ENCODE measurements at places on chromosomes 11 and 22.

DNA sequence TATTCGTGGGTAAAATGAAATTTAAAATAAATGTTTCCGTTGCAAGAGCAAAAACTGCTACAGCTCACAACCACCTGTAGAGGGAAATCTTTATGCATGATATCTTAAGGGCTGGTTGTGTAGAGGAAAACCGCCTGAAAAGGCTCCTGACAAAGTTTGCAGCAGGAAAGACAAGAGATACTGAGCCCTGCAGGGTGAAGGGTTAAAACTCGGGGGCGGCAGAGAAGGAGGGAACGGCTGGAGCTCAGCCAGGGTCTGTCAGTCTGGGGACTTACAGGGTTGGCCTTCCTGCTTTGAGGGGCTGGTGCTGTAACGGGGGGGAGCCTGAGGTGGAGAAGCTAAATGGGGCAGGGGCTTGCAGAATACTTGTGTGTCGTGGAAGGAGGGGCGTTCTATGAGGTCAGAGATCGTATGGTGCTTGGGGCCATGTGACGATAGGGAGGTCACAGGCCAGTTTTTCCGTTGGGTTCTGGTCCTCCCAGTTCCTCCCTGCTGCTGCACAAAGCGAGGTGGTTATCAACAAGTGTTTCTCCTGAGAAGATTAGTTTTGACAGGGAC, 122.9 kb upstream of the HSD17B12 start:
- DNase-seq: no peak

DNA sequence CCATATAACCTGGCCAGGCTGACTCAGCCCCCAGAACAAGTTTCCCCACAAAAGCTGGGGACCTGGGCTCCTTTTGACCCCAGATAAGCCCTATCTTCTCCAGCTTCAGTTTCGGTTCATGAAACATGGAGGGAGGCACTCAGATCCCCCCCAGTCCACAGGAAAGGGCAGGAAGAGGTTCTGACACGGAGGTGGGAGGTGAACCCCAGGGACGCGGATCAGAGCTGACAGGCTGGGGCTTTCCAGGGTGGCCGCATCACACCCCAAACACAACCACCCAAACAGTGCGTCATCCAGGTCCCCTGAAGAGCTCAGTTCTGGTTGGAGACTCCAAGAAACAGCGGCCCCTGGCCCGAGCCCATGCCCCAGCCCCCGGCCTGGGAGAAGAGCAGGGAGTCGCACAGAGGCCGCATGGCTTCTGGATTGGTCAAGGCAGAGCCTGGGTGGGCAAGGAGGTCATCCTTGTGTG, 44.3 kb upstream of the A4GALT start:
- no peak for DNase-seq

DNA sequence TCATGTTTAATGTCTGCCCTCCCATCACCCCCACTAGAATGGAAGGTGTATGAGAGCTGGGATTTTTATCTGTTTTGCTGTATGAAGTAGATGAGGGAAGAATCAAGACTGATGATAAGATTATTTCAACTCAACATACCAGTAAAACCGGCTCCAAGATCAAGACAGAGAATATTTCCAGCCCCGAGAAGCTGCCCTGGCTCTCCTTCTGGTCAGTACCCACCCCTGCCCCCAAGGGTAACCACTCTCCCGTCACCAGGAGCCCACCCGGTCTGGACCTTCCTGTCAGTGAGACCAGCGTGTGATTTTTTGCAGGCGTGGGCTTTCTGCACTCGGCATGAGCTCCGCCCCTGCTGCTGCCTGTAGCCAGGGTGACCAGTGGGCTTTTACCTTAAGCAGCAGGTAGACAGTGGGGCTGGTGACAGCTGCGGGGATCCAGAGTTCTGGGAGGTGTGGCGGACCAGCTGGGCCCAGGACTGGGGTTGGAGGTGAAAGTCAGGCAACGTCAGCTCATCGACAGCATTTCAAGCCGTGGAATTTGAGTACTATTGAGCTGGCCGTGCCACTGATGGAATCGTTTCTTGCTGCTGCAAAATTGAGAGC, 25.6 kb downstream of the RPL3 start:
- DNase-seq: no peak

- peak; percentile 47 for DNase-seq
Observed at GRCh38 chr11:32382339-32383049, 52.8 kb downstream of the WT1 start.

- DNase-seq: no peak
Observed at GRCh38 chr11:8641332-8641731, 41.1 kb downstream of the TRIM66 start.

DNA sequence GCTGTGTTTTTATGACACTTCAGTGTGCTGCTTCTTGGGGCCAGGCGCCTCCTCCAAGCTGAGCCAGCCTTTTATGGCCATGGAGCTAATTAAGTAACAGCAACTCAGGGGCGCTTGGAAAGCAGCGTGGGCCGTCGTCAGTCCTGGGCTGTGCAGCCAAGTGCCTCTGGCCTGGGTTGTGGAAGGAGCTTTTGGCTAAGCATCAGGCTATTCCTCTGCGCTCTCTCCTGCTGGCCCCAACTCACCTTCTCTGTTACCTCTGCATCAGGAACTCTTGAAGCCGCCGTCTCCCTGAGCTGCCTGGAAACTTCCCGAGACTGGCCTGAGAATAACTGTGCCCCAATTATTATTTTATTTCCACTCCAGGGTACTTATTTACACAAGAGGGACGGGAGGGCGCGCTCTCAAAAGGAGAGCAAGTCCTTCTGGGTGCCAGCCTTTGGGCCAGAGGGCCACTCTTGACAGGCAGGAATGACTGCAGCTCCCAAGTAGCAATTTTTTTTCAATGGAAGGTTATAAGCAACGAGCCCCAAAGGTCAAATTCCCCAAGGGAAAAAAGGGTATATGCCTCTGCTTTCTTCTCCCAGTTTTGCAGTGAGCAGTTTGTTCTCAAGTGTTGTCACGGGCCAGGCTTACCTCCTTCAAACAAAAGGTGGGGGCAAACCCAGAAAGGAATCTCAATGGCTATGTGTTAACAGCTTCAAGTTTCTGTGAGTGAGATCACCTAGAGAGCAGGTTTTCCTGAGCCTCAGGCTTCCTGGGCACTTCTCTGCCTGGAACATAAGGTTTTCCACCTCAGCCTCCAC, 38.5 kb upstream of the NAV2 start:
- DNase-seq: no peak

GRCh38 chr22:46483353-46483752, 54.1 kb downstream of the CELSR1 start:
- DNase-seq: no peak

- DNase-seq: no peak
Observed at GRCh38 chr11:35717520-35717919, 54.9 kb downstream of the TRIM44 start.

DNA sequence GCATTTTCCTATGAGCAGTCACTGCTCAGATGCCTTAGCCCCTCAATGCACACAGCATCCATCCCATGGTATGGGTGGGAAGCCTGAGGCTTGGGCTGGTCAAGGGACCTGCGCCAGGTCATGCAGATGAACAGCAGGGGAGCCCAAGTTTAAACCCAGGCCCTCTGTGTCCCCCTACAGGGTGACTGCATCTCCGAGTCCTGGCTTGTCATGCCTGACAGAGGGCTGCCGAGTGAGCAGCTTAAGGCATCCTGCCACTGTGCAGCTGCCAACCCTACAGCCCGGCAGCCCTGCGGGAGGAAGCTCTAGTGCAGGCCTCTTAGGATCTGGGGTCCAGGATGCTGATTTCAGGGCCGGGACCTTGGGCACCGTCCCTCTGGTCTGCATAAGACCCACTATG, 10.0 kb downstream of the IL2RB start:
- DNase-seq: no peak

DNA sequence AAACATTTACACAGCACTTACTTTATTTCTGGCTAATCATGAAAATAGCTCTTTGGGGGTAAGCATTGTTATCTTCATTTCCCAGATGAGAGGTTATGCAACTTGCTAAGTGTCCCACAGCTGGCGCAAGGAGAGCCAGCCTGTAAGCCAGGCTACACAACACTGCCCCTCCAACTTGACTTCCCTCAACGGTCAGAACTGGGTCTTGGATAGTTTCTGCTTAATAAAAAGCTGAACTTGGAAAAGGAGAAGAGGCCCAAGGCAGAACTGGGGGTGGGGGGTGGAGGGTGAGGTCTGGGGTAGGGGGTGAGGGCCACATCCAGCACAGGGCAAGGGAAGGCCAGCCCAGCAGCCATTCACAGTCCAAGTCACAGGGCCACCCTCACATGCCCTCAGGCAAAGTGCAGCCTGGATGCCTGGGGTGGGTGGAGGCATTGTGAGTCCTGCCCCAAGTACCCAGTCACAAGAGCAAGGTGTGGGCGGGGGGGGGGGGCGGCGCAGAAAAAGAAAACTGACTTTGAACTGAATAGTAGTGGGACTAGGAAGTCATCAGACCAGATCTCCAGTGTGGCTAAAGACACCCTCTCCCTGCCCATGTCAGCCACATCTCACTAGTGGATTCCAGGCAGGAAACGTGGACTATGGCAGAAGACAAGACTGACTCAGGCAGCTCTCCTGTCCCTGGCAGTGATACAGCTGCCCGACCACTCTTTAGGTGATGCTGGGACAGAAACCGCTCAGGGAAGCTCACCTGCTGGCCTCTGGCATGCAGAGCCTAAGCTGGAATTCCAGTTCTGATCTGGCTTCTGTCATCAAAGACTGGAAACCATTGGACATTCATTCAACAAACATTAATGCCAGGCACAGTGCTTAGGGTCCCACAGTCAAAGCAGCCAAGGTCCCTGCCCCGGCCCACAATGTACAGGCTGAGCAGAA, 52.4 kb downstream of the PACSIN2 start:
- no peak for DNase-seq

DNA sequence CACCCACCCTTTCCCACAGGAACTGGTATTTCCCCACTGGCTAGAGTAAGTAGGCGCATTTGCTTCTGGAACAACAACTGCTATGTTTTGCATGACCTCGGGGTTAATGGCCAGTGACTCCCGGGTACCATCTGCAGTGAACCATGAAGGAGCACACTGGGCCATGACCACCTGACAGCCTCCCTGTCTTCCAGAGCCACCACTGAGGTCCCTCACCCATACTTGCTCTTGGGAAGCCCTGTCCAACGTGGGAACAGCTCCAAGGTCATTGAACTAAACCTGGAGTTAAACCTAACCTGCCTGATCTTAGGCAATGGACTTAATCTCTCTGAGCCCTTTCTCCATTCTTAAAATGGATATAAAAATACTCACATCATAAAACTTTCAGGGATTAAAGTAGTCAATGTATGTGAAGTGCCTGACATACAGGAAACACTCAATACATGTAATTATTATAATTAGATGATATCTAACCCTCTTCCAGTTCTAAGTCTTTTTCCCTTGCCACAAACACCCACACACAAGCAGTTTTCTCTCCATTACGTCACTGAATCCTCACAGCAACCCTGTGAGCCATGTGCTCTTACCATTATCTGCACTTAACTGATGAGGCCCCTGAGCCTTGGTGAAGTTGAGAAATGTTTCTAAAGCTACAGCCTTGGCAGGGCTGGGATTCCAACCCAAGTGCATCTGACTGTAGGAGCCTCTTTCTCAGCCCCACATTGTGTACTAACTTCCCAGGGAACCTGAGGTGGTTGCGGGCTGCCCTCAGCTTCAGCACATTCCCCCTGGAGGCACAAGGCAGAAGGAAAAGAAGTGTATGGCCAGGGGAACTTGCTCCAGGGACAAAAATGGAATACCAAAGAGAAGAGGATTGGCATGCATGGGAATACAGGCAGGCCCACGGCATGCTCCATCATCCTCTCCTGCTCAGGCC, 74.5 kb upstream of the NCAM1 start:
- no peak for DNase-seq

DNA sequence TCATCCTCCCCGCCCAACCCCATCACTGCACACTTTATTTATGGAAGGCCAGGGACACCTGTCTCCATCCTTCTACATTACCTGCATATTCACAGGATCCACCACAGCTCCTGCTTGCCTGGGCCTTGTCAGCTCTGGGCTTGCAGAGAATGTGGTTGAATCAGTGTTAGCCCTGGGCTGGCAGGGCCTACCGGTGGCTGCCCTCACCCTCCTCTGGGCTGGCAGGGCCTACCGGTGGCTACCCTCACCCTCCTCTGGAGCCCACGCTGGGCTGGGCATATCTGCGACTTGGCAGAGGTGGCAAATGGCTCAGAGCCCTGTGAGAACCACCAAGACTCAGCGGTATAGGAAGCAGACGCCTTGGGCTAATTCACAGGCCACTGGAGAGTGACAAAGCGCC, 300.9 kb downstream of the NTM start:
- no peak for DNase-seq

GRCh38 chr11:128464878-128465450, 122.4 kb downstream of the ETS1 start:
- no peak for DNase-seq

GRCh38 chr22:22044153-22044552, 61.6 kb upstream of the TOP3B start:
- DNase-seq: no peak

GRCh38 chr11:77208535-77208934, 80.5 kb downstream of the MYO7A start:
- no peak for DNase-seq

DNA sequence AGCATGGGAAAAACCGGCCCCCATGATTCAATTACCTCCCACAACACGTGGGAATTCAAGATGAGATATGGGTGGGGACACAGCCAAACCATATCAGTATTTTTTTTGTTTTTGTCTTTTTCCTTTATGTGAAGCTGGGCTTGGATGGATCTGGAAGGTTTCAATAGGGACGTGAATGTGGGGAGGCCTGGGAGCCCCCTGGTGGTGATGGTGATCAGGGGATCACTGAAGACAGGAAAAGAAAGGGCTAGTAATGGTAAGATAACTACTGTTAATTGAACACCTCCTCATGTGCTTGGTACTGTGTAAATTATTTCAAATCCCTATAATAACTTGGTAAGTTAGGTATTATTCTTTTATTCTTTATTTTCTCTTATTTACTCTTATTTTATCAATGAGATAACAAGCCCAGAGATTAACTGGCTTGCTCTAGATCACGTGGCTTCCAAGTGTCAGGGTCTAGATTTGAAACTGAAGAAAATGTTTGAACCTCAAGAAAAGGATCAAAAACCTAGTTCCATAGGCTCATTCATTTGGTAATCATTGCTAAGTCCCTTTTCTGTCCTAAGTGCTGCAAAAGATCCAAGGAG, 364.2 kb downstream of the TENM4 start:
- peak; percentile 29 for DNase-seq

DNA sequence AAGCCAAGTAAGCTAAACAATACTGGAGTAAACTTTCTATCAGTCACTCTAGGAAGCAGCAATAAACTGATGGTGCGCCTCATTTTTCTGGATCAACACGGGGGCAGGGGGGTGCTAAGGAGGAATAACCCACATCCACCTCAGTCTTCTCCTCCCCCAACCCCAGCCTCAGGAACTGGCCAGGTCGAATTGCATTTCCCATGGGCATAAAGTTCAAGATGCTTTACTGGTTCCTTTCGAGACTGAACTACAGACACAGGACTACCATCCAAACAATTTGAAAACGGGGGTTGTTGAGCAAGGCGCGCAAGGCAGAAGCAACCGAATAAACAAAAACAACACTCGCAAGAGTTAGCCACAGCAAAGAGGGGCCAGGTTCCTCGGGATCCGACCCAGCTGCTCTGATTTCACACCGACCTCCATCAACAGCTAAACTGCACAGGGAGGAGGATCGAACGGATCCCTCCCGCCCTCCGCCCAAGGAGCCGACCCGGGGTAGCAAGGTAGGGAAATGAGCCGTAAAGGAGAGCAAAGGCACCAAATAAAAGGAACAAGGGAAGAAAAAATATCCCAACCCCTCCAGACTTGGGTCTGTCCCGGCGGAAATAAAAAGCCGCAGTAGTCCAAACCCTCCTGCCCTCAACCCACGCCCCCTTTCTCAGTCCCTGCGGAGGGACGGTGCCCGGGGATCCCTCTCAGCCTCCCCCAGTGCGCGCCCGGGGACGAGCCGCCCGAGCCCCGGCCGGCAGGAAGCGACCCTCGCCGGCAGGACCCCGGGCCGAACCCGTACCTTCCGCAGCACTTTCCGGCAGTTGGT, 801 bp downstream of the SESN3 start:
- peak; percentile 10 for DNase-seq

Data from HT1080 (cell line).